ENCODE measurements at places on chromosomes 16 and 17. TPM values are rescaled to one million over a fixed set of nuclear protein-coding genes. Genes with fewer than 3 reads are reported as not detected.

KRT27 gene
- polyA plus RNA-seq: not detected

OR1A1 gene
- polyA plus RNA-seq: not detected

TMEM235 gene
- polyA plus RNA-seq: not detected

DNA sequence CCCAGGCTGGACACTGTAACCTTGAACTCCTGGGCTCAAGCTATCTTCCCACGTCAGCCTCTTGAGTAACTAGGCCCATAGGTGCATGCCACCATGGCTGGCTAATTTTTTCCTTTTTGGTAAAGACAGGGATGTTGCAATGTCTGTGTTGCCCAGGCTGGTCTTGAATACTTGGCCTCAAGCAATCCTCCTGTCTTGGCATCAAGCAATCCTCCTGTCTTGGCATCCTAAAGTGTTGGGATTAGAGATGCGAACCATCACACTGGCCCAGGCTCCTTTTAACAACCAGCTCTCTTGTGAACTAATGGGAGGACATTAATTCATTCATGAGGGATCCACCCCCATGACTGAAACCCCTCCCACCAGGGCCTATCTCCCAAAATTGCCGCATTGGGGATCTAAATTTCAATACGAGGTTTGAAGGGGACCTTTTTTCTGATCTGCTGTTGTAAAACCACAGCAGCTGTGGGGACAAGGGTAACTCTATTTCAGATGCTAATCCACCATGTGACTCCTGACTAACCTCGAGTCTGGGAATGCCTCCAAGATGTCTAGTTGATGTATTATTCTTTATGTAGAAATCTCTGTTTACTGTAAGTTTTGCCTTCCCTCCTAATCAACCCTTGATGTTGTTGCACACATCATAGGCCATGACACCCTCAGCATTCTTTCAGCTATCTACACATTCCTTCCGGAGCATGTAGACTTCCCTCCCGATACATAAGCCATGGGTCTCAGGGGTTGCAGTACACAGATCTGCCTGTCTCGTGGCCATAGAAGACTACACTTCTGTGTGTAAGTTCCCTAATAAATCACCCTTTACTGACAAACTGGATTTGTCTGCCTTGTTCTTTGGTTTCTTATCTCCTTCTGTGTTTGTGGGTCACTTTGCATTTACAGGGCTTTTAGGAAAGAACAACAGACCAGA is 37.6 kb downstream of the RNF112 start:
- DNase-seq: peak; percentile 97

- DNase-seq: no peak
Measured at GRCh38 chr17:50080096-50080480, 15.1 kb upstream of the PDK2 start.

- no peak for DNase-seq
Measured at GRCh38 chr17:41334385-41335305, 16.0 kb downstream of the KRT33A start.

GRCh38 chr17:5522476-5522875 is 36.1 kb downstream of the MIS12 start:
- DNase-seq: no peak

GRCh38 chr16:64469351-64469750 is 652.5 kb downstream of the CDH11 start:
- DNase-seq: no peak

DNA sequence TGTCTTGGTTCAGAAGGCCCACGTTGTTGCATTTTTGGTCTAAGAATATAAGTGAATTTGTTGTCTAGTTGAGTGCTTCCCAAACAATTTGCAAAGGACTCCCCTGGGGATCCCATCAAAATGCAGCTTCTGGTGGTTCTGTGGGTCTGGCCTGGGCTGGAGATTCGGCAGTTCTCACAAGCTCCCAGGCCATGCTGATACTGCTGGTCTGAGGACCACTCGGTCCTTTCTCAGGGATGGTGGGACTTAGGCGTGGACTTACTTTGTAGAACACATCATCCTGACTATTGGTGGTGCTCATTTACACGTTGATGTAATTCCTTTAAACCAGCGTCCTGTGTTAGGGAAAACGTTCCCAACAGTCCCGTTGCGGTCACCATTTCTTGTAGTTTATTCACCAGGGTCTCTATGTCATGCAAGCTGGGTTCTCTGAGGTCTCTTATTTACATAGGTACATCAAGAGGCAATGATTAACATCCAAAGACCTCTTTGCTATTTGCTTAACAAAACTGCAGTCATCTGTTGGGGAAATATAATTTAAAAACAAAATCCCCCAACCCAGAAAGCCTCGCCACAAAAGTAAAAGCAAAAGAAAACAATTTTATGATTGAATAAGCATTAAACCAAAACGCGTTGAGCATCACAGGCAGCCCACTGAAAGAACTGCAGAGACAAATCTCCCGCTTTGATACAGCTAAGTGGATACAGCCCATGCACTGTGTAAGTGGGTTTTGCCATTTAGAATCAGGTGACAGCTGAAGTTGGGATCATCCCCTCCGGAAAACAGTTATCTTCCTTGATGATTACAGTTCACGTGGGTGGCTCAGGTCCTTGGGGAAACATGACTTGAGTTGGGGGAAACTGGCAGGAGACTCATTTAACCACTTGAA is 39.0 kb upstream of the SEC14L1 start:
- DNase-seq: no peak

Measured in AG04450 (cell line).